ENCODE measurements at places on chromosomes 1 and 21.

DNA sequence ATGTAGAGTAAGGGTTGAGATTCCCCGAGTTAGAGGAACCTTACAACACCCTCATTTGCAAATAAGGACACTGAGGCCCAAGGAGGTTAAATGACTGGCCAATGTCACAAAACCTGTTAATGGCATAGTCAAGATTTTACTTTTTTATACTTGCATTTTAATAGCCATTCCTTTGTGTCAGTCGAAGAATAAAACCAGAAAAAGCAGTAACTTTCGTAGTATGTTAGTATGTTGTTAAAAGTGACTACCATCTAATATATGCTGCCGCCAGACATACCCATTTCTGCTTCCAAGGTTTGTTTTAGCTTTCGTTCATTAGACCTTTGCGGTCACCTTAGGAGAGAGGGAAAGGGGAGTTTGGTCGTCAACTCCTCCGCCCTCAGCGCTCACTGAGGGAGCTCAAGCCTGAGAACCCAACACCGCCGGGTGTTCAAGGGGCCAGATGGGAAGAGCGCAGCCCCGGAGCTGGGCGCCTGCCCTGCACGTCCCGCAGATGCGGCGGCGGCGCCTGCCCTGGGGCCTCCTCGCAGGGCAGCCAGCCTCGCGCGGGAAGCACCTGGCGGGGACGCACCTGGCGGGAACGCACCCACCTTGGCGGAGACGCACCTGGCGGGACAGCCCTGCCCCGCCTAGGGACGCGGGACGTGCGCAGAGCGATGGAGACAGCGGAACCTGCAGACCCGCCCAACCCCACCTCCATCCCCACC is 466 bp downstream of the VPS26C start:
- DNase-seq: no peak

- no peak for DNase-seq
Measured at GRCh38 chr1:174974711-174975119, 25.0 kb upstream of the CACYBP start.

- no peak for DNase-seq
Measured at GRCh38 chr21:32777269-32777668, 5.7 kb upstream of the PAXBP1 start.

GRCh38 chr1:18511874-18512150 is 31.1 kb downstream of the KLHDC7A start:
- no peak for DNase-seq

DNA sequence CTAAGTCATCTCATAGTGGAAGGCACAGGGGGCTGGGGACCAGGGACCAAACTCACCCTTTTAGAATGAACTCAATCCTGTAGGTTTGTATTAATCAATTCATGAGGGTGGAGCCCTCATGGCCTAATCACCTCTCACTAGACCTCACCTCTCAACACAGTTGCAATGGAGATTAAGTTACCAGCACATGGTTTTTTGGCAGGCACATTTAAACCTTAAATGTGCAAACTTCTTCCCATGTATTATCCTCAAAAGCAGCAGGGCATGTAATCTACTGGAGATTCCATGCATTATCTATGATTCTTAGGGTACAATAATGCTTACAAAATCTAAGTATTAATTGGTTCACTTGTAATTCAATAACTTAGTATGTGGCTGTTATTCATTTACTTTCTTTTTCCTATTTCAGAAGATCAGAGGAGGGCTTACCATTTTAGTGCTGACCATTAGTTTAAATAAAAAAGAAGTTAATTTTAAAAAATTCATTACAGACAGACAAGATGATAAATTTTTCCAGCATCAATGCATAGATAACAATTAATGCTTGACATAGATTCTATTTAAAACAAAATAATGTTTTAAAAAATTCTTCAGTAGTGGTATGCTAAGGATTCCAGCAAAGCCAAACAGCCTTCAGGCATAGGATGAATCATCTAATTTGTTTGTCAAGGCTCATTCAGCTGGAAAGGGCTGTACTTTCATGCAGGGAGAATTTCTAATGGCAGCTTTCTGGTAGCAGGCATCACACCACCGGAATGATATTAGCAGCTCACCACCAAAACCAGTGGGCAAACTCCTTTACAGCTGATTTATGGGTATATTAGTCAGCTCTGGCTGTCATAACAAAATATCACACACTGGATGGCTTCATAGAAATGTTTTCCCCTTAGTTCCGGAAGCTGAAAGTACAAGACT is 124.6 kb upstream of the ZNF648 start:
- DNase-seq: no peak

- DNase-seq: no peak
Measured at GRCh38 chr1:196207612-196208217, 400.5 kb downstream of the KCNT2 start.

DNA sequence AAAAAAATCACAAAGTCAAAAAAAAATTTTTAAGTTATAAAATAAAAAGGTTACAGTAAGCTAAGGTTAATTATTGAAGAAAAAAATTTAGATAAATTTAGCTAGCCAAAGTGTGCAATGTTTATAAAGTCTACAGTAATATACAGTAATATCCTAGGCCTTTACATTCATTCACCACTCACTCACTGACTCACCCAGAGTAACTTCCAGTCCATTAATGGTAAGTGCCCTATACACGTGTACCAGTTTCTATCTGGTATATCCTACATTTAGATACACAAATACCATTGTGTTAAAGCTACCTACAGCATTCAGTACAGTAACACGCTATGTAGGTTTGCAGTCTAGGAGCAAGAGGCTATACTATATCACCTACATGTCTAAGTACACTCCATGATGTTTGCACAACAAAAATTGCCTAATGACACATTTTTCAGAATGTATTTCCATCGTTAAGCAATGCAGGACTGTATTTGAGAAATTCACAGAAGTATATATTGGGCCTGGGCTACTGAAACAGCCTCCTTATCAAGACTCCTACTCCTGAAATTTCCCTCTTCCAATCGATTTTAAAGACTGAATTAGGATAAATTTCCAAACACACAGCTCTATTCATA is 155.1 kb downstream of the COP1 start:
- no peak for DNase-seq

GRCh38 chr1:237736372-237737029 is 154.2 kb downstream of the ZP4 start:
- no peak for DNase-seq

Measured in stimulated activated CD4-positive, alpha-beta T cell treated with anti-CD3 and anti-CD28 coated beads, Interleukin-15, amount 100 ng/mL, for 48 hours (primary cell).